ENCODE measurements at places on chromosomes 5 and 9.

DNA sequence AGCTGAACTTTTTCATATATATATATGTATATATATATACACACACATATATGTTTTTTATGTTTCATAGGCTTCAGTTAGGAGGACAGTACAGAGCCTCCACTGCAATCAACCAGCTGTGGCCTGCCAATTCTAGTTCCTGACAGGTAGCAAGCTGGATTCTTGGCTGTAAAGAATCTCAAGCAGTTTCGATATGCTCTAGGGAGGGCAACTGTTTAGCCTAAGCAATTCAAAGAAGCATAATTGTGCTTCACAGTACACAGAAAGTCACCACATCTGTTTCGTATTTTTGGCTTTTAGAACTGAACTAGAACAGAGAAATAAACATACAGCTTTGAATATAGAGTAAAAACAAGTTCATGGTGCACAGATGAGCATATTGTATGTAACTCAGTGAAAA, 152.4 kb upstream of the ARRDC3 start:
- no peak for DNase-seq

DNA sequence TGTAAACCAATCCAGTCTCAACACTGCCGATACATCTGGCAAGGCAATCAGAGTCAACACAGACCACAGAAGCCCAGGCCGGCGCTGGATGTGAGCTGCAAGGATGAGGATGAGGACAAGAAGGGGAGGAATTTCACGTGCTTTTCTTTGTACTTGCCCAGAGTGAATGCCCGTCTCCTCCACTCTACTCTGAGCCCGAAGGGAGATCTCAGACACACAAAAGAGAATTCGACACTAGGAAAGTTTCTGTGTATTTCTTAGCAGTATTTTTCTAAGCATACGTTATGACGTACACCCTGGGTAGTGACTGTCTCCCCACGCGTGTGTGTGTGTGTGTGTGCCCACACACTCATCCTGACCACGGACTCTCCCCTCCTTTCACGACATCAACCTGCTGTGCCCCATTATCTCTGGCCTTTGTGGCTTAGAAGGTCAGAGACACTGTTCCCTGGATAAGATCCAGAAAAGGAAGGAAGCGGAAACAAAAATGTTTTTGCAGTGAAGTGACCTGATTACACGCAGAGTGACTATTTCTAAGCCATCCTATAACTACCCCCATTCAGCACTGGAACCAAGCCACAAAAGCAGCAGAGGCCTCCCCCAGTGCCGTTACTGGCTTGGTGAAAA, 227.3 kb upstream of the DAPK1 start:
- no peak for DNase-seq

DNA sequence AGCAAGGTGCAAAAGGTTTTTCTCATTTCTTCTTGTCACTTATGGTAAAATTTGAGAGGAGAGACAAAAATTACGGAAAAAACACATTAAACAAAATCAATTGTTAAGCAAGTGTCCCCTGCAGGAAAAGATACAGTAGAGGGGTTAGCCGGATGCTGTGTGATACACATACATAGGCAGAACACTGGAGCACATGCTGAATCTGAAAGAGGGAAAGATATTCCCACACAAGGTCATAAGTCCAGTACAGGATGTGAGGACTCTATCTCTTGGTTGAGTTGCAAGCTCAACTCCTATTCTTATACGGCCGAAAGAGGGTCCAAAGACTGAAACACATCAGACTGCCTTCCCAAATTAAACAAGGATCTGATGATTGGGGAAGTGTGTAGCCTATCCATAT, 427.5 kb upstream of the NUDT12 start:
- no peak for DNase-seq

DNA sequence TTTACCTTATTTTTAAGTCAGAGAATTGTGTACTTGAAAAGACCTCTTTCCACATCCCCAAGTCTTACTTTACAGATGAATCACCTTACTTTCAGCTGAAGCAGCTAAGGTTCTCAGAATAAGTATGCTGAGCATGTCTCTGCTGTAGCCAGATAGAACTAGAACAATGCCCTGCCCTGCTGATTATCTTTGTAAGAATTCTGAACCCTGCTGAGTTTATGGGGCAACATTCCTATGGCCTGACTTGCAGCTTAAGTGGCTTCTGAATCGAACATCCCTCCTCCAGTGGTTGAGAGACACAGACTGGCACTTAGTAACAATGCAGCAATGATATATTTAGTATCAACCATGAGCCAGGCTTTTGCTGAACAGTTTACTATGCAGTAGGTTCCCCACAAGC, 592.0 kb upstream of the WWC1 start:
- no peak for DNase-seq

DNA sequence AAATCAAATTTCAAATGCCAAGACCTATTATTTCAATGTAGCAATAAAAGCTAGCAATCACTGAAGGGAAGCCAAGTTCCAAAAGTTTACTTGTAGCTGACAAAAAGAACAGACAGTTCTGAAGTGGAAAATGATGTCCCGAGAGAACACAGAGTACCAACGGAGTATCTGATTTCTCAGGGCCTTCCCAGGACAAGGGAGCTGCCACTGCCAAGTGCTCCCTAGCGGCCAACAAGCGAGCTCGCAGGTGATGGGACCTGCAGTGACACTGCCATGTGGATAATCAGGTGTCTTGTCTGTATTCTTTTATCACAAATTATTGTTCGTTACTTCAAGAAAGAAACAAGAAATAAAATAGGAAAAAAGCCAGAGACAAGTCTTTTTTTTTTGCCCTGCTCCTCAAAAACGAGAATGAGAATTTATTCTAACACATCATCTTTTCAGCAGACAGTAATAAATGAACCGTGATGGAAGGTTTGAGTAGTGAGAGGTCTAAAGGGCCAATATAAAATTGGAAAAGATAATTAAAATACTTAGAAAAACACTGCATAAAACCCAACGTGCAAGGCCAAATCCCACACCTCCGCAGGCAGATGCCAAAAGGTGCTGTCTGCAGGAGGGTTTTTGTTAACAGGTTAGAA, 159.4 kb downstream of the MYO10 start:
- DNase-seq: peak; percentile 12

DNA sequence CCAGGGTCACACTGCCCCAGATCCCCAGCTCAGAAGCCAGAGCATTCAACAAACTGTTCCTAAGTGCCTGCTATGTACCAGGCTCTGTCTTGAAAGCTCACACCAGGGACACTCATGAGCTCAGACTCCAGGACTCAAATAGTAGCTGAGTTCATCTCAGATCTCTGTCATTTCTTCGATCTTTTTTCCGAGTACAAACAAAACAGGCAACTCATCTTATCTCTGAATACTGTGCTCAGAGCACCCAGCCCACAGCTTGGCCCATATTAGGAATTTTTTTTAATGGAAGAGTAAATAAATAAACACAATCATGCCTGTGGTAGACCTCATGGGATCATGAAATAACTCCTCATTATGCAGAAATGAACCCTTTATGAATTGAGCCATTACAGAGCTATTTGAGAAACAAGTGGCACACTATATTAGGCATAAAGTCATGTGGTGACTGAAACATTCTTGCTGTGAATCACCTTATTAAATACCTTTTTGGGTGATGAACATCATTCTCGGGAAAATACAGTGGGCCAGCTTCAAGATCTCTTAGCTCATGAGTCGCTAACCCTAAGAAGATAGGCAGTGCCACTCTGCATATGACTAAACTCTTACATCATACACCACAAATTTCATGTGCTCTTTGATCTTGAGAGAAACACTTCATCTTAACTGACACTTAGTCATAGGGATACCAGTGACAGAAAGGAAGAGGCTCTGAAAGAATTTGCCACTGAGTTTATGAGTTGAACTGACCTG, 9.9 kb downstream of the SH3RF2 start:
- DNase-seq: no peak

GRCh38 chr9:134168757-134169550, 4.6 kb upstream of the RNU6ATAC start:
- no peak for DNase-seq

DNA sequence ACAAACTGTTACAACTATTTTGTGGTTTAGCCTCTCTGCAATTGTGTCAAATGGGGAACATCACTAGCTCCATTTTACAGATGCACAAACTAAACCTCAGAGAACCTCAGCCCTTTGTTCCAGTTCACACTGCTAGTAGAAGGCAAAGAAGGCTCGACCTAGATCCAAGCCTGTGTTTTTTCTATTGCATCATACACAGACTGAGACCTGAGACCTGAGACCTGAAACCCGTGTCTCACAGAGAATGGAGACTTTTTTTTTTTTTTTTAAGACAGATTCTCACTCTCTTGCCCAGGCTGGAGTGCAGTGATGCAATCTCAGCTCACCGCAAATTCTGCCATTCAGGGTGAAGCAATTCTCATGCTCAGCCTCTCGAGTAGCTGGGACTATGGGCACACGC, 120.8 kb downstream of the GALNT10 start:
- no peak for DNase-seq

- peak; percentile 75 for DNase-seq
These were observed at the start of gene CNTFR for GRCh38 chr9:34589636-34590380. Gene CNTFR, minus strand, starts transcription at chr9:34589724. Its CDS starts 20,743 bp downstream, at chr9:34568981.

- DNase-seq: no peak
These were observed 155.6 kb downstream of the SMARCA2 start for GRCh38 chr9:2170722-2171121.

GRCh38 chr5:159547466-159548195, 217.3 kb upstream of the IL12B start:
- no peak for DNase-seq

DNA sequence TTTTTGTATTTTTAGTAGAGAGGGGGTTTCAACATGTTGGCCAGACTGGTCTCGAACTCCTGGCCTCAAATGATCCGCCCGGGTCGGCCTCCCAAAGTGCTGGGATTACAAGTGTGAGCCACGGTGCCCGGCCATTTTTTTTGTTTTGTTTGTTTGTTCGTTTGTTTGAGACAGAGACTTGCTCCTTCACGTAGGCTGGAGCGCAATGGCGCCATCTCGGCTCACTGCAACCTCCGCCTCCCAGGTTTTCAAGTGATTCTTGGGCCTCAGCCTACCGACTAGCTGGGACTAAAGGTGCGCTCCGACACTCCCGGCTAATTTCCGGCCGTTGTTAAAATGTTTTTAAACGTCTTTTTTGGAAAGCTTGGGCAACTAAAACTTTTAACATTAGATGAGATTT, 54.0 kb downstream of the SHOC1 start:
- no peak for DNase-seq

DNA sequence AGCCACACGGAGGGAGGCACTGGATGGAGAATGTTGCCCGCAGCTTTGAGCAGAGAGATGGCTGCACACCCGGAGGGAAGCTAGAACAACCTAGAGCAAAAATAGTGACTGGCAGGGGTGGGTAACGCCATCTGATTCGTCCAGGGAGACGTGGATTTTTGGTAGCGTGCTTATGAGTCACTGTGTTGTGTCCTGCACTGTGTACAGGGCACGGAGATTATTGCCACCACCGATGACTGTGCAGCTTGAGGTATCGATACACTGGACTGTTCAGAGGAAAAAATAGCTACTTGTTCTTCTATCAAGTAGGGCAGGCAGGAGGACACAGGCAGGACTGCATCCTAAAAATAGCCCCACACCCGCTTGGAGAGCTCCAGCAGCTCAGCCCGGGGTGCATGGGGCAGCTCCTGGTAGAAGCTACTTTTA, 6.0 kb downstream of the UBE2QL1 start:
- no peak for DNase-seq

- no peak for DNase-seq
These were observed 224.8 kb upstream of the DMRT1 start for GRCh38 chr9:616694-617093.

DNA sequence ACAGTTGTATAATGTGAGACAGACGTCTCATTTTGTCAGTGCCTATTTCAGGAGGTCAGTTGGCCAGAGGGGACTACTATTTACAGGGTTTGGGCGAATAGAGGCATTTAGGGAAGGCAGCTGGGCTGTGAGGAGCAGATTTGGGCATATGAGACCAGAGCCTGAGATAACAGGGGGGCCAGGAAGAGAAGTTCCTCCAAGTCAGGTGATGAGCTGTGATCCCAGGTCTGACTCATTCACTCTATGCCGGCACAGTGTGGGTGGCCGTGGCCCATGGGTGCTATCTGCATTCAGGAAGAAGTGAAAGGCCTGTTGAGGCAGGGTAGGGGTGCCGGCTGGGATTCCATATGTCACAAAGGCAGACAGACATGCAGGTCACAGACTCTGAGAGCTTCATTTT, 142.8 kb downstream of the PDZD2 start:
- no peak for DNase-seq

DNA sequence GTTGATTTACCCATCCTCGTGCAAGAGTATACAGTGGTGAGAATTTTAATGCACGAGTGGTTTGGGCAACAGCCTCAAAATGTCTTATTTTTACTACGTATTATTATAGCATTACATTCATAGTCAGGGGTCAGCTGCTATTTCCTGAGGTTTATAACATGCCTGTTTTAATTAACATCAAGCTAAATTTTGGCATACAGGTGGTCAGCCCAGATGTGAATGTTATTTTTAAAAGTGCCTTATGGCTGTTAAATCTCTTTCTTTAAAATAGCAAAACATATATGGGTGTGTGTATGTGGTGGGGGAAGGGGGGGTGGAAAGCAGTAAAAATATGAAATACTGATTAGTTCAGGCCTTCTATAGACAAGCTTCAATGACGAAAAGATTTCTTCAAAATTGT, 424.5 kb upstream of the CLINT1 start:
- no peak for DNase-seq

DNA sequence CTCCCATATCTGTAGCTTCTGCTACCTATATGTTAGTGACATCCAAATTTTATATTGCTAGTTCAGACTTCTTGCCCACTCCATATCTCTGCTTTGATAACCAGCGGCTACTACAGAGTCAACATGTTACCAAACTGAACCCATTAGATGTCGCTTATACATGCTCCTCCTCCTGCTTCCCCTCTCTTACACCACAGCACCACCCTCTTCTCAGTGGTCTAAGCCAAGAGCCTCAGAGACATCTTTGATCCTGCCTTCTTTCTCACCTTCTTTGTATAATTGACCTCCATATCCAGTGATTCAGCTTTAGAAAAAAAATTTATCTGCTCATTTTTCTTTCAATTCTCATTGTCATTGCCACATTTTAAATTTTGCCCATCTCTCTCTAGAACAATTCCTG, 408.2 kb upstream of the TLE4 start:
- no peak for DNase-seq

GRCh38 chr9:123438321-123438720, 82.3 kb downstream of the CRB2 start:
- DNase-seq: no peak

DNA sequence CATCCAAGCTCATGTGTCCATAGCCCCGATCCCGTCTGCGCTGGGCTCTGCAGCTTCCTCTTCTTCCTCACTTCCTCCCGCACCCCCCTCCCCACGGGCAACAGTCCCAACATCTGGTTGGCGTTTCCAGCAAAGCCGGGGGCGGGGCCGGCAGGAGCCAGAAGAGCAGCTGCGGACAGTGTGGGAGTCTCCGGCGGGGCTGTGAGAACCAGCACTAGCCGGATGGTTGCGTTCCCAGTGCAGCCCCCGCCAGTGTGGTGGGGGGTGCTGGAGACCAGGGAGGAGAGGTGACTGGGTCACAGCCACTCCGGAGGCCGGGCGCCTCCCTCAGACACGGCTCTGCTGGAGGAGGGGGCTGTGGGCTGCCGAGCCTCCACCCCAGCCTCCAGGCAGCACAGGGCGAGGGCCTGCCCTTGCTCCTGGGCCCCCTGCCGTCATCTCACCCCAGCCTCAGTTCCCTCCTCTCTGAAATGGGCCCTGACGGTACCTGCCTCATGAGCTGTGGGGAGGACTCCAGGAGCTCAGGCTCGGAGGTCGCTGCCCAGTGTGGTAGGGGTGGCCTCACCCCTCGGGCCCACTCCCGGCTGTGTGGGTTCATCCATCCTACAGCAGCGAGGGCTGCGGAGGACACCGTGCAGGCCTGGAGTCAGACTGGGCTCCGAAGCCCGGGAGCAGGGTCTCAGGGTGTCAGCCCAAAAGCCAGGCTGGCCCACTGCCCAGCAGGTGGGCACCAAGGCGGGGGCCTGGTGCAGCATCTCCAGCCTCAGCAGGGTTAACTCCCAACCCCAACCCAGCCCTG, 41.5 kb upstream of the NOTCH1 start:
- no peak for DNase-seq

All from NCI-H1092 (cell line).